HS-27A (cell line): ENCODE measurements at places on chromosomes 4 and X.
A peak's percentile ranks its signal among the peaks of the same experiment; 100 is the strongest.

DNA sequence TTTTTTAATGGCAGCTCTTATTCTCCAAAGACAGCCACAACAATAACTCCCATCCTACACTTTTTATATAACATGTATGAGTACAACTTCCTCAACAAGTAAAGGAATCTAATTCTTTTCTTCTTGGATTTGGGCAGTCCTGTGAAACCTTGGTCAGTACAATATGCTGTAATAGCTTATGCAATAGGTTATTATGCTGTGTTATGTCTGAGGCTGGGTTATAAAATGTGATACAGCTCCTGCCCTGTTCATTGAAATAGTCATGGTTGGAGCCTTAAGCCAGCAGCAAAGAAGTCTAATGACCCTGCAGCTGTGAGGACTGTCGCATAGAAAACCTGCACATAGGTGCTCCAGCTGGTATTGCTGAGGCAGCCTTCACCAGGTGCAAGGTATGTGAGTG, 215.8 kb upstream of the RASGEF1B start:
- DNase-seq: no peak

DNA sequence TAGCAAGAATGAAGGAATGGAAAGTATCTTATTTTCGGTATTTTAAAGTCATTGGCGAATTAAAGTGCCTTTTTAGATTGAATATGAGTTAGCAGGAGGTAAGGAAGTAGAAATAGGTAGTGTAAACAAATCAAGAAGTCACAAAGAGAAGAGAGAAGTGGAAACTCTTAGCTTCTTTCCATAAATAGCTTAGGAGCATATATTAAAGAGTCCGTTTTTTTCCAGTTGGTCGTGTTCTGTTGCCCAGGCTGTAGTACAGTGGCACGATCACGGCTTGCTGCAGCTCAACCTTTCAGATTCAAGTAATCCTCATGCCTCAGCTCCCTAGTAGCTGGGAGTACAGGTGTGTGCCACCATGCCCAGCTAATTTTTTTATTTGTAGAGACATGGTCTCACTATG, 56.4 kb downstream of the UBE2K start:
- DNase-seq: no peak

- DNase-seq: no peak
These were observed 140.2 kb upstream of the PJA1 start for GRCh38 chrX:69305333-69306062.

- no peak for DNase-seq
These were observed 274.5 kb downstream of the SLC7A11 start for GRCh38 chr4:137967480-137968190.

- DNase-seq: no peak
These were observed 65.4 kb upstream of the ADRA2C start for GRCh38 chr4:3700736-3701135.

DNA sequence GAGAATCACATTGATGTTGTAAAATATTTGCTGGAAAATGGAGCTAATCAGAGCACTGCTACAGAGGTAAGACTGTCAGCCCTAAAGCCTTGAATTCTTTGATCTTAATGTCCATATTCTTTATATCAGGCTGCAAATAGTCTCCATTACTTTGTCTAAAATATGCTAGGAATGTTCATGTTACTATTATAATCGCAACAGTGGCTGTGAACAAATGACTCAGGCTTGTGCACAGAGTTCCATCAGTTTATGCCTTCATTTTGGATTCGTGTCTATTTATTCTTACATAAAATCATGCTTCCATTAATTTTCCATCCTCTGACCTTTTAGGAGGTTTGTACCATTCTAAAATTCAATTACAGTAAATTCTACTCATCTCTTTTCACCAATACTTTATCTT, 182.7 kb downstream of the ANK2 start:
- peak; percentile 49 for DNase-seq

DNA sequence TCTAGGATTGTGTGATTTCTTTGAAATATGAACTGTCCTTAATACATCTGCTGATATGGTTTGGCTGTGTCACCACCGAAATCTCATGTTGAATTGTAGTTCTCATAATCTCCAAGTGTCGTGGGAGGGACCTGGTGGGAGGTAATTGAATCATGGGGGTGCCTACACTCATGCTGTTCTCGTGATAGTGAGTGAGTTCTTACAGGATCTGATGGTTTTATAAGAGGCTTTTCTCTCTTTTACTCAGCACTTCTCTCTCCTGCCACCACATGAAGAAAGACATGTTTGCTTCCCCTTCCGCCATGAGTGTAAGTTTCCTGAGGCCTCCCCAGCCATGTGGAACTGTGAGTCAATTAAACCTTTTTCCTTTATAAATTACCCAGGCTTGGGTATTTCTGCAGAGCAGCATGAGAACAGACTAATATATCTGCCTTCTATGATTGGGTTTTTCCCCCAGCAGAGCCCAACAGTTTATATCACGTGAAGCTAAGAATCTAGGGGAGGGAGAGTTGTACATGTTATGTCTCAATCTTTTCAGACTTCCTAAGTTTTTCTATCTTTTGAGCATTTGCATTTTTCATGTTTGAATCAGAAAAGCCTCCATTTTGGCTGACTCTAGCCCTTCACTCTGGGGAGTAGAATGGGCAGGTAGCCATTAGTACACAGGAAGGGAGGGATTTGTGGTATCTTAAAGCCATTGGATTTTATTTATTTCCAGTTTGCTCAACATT, 58.9 kb downstream of the PLAC1 start:
- DNase-seq: no peak

DNA sequence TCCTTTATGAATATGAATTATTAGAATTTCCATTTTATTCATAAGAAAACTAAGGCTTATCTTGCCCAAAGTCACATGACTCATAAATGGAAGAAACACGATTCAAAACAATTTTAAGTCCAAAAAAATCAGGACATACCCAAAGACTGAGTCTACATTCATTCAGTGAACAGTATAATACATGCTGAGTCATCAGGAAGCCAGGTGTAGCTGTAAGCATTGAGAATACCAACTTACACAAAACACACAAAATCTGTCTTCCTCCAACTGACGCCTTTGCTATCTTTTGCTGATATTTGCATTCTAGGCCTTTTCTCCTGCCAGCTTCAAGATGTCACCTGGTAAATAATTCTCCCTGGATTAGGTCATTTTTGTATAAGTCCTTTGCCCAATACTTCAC, 520.1 kb upstream of the GALNT7 start:
- no peak for DNase-seq

- no peak for DNase-seq
These were observed 29.8 kb upstream of the EMCN start for GRCh38 chr4:100547541-100548199.

- no peak for DNase-seq
These were observed at the start of gene FAM50A for GRCh38 chrX:154443992-154444754. Gene FAM50A (plus strand): TSS chrX:154444141. CDS start chrX:154444236, 95 bp downstream.

DNA sequence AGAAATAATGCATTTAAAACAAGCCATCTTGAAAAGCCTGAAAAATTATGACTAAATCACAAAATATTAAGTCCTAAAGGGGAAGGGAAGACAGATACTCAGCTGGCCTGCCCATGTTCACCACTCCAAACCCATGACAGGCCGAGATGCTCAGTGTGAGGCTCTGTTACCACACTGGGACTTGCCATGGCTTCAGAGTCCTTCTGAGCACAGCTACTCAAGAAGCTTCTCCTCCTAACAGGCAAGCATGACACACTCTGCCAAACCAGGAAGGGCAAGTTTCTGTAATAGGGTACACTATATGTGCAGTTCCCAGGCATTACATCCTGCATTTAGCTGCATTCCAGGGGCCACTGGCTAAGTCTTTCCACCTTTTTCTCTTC, 34.0 kb upstream of the CYBB start:
- no peak for DNase-seq

- no peak for DNase-seq
These were observed 169.4 kb downstream of the MGST2 start for GRCh38 chr4:139834981-139835391.

- DNase-seq: no peak
These were observed 53.5 kb downstream of the TMPRSS11F start for GRCh38 chr4:68076194-68076593.

- no peak for DNase-seq
These were observed 113.0 kb upstream of the DCLK2 start for GRCh38 chr4:149965206-149965605.

GRCh38 chrX:82816562-82816961, 691.5 kb upstream of the POU3F4 start:
- no peak for DNase-seq

GRCh38 chr4:69649629-69650028, 3.4 kb downstream of the UGT2A1 start:
- no peak for DNase-seq

DNA sequence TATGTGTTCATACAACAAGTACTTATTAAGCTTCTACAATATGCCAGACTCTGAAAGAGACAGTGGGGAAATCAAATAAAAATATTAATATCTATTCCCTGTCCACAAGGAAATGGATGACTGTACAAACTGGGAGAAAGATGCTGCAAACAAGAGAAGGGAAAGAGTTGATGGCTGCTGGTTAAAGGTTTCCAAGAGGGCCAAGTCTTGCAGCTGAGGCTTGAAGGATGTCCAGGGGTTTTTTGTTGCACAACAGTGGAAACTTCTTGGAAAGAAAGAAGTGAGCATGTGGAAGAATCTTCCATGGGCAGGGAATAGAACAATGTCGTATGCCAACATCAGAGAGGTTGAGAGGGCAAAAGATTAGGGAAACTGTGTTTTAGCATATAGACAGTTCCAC, 95.8 kb downstream of the MID1 start:
- no peak for DNase-seq

GRCh38 chrX:49184294-49185281, 1.6 kb downstream of the PRICKLE3 start:
- peak; percentile 58 for DNase-seq

- DNase-seq: no peak
These were observed 82.1 kb upstream of the IQCM start for GRCh38 chr4:149897783-149898182.

DNA sequence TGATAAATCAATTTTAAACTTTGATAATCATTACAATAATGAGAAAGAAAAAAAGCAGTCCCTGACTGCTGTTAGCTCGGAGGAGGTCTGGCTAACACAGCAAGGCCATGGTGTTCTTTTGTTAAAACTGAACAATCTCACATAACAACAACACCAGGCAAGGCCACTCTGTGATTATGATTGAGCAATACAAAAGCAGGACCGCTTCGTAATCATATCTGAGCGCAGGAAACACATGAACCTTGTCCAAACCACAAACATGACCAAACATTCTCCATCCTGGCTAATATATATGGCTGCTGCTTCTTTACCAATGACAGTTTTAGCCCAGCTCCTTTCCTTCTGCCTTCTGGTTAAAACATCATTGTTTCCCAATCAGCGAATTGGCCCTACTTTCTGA, 76.8 kb upstream of the DDX53 start:
- DNase-seq: peak; percentile 1

- no peak for DNase-seq
These were observed 304.1 kb downstream of the CHIC1 start for GRCh38 chrX:73867144-73867543.

- DNase-seq: no peak
These were observed 907.1 kb downstream of the FAT4 start for GRCh38 chr4:126221717-126222340.

- DNase-seq: no peak
These were observed 243.2 kb downstream of the CPE start for GRCh38 chr4:165621983-165622382.

DNA sequence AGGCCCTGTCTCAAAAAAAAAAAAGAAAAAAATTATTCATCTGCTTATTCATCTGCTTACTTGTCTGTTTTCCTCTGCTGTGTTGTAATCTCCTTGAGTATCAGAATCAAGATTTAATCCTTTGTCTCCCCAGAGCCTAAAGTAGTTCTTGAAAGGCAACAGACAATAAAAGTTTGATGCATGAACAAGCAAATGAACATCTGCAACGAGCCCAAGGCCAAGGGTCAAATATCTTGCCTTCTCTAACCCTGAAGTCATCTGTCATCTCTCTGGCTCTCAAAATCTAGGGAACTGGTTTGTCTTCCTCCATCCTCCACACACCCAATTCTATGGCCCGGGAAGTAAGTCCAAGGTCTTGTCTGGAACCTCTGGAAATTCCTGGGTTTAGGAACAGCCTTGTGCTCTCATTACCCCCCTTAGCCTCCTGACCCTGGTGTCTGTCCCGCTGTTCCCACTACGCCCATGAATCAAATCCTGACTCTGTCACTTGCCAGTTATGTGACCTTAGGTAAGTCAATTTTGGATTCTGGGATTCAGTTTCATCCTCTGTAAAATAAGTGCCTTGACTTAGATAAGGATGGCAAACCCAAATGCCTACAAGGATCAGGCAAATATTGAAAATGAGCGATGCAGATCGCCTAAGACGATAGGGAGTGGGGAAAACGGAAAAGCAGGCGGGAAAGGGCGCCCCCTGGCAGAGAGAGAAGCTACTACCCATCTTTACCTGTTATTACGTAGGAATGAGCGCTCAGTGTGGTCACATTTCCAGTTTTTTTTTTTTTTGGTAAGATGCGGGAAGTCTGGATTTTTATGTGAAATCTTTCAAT, 102.7 kb upstream of the DHX15 start:
- DNase-seq: no peak

GRCh38 chr4:133623847-133624246, 474.8 kb downstream of the PCDH10 start:
- no peak for DNase-seq

DNA sequence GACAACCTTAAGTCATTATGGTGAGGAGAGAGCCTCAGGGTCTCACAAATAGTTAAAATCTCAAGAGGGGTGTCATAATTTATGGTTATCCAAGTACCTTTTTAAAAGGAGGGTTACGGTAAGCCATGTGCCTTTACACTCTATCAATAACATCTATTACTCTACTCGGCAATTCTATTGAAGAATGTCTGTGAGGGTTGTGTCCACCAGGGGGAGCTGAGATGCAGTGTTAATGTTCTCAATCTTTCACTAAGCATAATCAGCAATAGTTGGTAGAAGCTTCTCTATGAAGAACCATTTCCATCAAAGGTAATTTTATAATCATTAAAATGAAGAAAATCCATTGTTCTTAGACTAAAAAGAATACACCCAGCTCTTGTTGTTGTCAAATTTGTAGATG, 457.4 kb downstream of the CENPC start:
- DNase-seq: no peak

- no peak for DNase-seq
These were observed 4.2 kb upstream of the ABCG2 start for GRCh38 chr4:88162626-88163025.

DNA sequence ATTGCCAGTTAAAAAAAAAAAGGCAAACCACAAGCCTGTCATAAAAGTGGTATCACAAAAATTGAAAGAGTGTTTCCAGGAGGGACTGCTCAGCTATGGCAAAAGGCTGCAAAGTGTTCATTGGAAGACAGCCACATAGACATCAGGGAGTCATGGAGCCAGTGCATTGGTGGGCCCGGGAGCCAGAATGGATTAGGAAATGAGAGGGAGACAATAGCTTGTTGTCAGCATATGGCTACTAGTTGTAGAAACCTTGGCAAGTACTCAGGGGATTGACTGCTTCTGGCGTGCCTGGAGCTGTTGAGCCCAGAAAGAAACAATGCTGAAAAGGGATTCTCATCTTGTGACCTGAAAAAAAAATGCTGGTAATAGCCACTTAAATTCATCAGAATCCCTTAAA, 5.0 kb downstream of the GAR1 start:
- no peak for DNase-seq

GRCh38 chrX:11180571-11180970, 69.4 kb downstream of the HCCS start:
- no peak for DNase-seq
